Daoy (cell line): ENCODE measurements at places on chromosomes 6 and 20. TPM values are rescaled to one million over a fixed set of nuclear protein-coding genes. Genes with fewer than 3 reads are reported as not detected.

FABP7 gene
- not detected in 2 replicates for total RNA-seq

DNA sequence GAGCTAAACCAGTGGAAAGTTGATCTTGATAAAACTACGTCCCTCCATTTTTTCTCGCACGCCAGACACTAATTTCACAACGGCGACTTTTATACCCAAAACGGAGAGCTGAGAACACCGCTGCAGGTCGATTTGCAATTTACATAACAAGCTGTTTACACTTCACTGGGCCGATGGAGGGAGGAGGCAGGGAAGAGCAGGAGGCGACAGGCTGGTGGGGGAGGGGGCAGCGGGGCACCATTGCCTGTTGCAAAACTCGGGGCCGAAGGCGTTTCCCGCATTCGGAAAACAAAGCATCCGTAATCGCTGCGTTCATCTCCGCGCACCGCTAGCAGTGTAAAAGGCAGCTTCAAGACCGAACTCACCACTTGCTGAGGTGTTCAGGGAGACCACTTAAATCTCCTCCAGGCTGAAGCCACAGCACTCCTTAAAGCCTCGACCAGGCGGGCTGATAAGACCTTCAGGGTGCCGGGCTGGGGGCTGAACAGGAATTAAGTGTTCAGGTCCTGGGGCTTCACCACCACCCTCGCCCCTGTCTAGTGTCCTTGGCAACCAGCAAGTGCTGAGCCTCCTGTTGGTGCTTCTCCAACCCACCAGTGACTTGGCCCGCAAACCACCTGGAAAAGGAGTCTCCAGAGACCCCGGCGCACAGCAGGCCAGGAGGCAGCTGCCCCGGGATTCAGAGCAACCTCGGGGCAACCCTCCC is 2.0 kb upstream of the FOXC1 start:
- DNase-seq, result no peak

DNA sequence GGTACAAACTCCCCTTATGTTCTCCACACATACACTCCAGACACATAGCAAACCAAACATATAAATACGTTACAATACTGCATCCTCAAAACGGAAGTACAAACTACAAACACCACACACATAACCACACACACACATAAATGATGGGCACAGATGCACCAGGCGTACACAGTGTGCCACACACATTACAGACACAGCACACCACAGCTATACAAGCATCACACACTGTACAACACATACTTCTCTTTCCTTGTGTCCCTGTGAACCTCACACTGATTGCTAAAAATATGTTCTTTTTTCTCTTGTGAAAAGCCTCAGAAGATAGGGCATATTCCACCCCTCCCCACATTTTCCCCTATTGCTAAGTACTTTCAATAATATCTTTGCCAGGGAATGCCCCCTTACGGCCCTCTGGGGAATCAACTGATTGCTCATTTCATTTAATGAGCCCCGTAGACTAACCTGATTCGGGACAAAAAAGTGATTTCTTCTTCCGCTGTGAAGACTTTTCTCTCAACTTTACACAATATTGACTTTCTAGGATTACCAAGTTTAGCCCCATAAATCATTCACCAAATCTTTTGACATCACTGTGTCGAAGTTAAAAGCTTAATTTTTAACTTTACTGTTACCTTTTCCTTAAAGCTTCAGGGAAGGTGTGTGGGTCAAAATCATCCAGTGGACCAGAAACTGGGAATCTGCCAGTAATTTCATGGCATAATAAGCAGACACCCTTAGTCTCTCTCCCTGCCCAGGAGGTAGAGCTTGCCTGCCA is at the start of gene SLC17A1:
TSS of gene SLC17A1 (minus strand) at position 521 of the 775 bp plus-strand sequence. CDS start 1,495 bp downstream, outside the sequence.
- peak; percentile 5 for DNase-seq

BAG2 gene
- 22.5 and 23.3 TPM in 2 replicates for total RNA-seq

GRCh38 chr20:58224097-58224496 is 4.4 kb downstream of the ANKRD60 start:
- DNase-seq, result peak; percentile 35

GRCh38 chr20:5100684-5101347 is 18.9 kb downstream of the PCNA start:
- peak; percentile 65 for DNase-seq

GRCh38 chr20:52572687-52573086 is 381.1 kb upstream of the ZFP64 start:
- DNase-seq, result peak; percentile 43
